Renal cortex interstitium (tissue), 15 donors: ENCODE measurements at places on chromosomes 12 and 14. TPM values are rescaled to one million over a fixed set of nuclear protein-coding genes. Genes with fewer than 3 reads are reported as not detected.

Gene PRKD1
- polyA plus RNA-seq: 31.3 TPM

Gene ANO4
- 2.0 TPM for polyA plus RNA-seq

Gene AMN1
- polyA plus RNA-seq: 20.5 TPM

Gene TAS2R30
- 0.22 TPM for polyA plus RNA-seq

Gene AICDA
- polyA plus RNA-seq: 0.55 TPM

DNA sequence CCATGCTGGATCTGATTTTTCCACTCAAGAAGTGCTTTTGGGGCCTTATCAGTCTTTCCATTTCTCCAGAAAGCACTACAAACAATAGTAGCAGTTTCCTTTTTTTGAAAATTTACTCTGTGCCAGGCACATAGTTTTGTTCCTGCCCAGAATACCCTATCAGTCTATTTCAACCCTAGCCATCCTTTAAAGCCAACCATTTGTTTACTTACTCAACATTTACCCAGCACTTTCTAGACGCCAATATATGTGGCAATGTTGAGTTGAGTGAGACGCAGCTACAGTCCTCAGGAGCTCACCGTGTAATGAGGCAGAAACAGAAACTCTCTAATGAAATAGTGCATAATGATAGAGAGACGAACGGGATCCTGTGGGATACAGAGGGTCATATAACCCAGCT lies 32.9 kb upstream of the CHST11 start:
- DNase-seq: no peak
